Psoas muscle (tissue), 8 donors: ENCODE measurements at places on chromosomes 5 and 9. TPM values are rescaled to one million over a fixed set of nuclear protein-coding genes. Genes with fewer than 3 reads are reported as not detected.

SLCO6A1 gene
- total RNA-seq, result not detected

DOK3 gene
- total RNA-seq, result 5.4 TPM

PCDHGA8 gene
- total RNA-seq, result 0.82 TPM

TUBB4B gene
- total RNA-seq, result 111 TPM

TRPM3 gene
- 0.16 TPM for total RNA-seq

HTR4 gene
- total RNA-seq, result 0.46 TPM

PCDHGC4 gene
- total RNA-seq, result 0.36 TPM

DMRT2 gene
- 1.9 TPM for total RNA-seq

EFNA5 gene
- total RNA-seq, result 2.1 TPM
